LHCN-M2 (cell line): ENCODE measurements at places on chromosomes 16 and 17. TPM values are rescaled to one million over a fixed set of nuclear protein-coding genes. Genes with fewer than 3 reads are reported as not detected.

PIK3R6 gene
- not detected in 2 replicates for total RNA-seq

MYH13 gene
- 0.13 and 0.69 TPM in 2 replicates for total RNA-seq

RPTOR gene
- total RNA-seq = 24.1 and 25.1 TPM in 2 replicates

HOXB9 gene
- 3.6 and 5.1 TPM in 2 replicates for total RNA-seq

- no peak for DNase-seq
These were observed 93.4 kb upstream of the METRNL start for GRCh38 chr17:82985973-82986372.

DNA sequence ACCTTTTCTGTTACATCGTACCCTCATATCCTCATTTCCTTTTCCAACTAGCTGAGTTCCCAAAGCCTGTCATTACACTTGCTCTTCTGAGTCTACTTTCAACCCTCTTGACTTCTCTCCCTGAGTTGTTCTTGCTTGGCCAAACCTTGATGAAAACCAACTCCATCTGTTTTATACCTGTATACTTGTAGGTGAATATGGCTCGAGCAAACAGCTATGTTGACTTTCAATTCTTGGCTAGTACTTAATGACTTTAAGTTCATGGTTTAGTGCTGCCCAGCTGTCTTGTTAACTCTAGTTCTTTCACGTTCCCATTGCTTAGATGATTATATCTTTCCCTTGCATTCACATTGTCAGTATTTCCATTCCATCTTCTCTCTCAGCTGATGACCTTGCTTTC, 14.8 kb downstream of the TANC2 start:
- no peak for DNase-seq
